ENCODE measurements at places on chromosomes 2 and 18. TPM values are rescaled to one million over a fixed set of nuclear protein-coding genes. Genes with fewer than 3 reads are reported as not detected.

- DNase-seq: no peak
These were observed 857 bp upstream of the CROCC2 start for GRCh38 chr2:240905176-240905781.

- DNase-seq: no peak
These were observed 47.0 kb upstream of the MSH6 start for GRCh38 chr2:47735912-47736311.

DNA sequence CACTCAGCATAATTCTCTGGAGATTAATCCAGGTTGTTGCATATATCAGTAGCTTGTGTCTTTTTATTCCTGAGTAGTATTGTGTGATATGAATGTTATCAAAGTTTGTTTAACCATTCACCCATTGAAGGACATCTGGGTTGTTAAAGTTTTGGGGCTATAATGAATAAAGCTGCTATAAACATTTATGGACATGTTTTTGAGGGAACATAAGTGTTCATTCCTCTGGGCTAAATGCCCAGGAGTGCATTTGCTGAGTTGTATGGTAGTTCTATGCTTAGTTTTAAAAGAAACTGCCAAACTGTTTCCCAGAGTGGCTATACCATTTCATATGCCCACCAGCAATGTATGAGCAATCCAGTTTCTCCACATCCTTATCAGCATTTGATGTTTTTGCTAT, 21.8 kb upstream of the KCNJ13 start:
- no peak for DNase-seq

DNA sequence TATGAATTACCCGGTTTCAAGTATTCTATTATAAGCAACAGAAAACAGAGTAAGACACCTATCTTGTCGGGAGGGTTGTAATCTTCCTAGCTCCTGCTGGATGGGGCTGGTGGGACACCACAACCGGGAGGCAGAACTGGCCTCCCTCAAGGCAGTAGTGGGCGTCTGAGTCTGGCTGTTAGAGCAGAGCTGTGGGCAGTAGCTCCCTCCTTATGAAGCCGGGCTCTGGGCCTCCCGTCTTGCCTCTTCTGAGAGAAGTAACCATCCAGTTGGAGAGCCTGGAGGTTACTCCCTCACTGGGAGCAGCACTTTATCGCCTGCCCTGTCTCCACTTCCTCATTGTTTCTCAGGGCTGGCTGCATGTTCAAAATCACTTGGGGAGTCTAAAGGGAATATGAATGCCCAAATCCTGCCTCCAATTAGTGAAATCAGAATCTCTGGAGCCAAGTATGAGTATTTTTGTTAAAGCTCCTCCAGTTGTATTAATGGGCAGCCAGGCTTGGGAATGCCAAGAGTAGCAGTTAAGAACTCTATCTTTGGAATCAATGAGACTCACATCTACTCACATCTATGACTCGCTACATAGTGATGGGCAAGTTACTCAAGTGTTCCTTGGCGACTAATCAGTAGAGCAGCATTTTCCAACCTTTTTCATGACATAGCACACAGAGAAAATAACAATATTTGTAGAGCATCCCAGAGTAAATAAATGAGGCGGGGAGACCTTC, 27.3 kb upstream of the NRP2 start:
- no peak for DNase-seq

GRCh38 chr2:118580651-118581050, 266.8 kb downstream of the EN1 start:
- DNase-seq: no peak

- no peak for DNase-seq
These were observed 517.0 kb downstream of the PTPRM start for GRCh38 chr18:8084160-8084559.

DNA sequence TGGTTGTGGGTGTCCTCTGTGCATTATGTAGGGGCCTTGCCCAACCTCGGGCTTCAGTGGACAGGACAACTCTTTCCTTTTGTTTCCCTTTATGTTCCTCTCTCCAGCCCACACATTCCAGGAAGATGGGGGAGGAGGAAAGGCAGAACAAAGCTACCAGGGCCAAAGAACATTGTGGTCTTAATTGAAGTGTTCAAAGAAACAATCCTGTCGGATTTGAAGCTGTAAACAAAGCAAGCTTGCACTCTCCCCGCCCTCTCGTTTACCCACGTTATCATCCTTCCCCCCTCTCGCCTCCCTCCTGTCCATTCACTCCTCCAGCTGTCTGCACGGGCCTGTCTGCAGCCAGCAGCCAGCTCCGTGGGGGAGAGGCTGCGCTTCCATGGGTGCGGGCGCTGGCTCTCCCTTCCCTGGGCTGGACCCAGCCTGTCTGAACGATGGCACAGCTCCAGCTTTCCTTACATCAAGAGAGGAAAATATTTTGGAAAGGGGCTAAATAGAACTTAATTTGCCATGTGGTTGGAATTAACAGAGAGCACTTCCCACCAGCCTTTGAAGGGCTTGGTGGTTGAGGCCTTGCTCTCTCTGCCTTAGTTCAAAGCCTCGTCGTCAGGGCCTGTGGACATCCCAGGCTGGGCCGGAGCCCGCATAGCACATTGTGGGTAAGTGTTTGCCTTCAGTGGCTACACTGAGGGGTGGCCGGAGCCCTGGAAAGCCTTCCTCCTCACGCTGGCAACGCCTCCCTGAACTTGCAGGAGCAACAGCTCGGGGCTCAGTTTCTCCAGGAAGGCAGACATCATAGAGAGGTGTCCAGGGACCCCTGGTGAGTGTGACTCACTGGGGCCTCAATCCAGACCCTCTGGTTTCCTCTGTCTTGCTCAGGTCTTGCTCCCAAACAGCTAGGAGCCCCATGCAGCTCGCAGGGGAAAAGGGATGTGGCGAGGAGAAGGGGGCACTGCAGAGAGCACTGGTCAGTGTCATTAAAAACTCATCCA, 60.6 kb upstream of the HS6ST1 start:
- DNase-seq: no peak

DNA sequence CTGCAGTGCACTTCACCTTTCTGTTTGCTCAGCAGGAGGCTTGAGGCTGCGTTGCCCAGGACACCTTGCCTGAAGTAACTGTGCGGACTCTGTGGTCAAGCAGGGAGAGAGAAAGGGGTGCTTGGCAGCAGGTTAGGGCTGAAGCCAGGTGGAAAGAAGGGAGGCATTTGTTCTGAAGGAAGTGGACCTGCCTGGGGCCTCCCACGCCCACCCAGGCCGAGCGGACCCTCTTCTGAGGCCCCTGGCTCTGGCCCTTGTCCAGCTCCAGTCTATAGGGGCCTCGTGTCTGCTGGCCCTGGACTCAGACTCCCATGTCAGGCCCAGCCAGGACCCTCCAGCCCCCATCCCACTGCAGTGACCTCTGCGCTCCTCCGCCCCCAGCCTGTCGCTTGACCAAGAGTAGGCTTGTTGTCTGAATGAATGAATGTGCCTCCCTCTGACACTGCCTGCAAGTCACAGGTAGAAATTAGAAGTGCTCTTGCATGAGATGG, 2.5 kb downstream of the SNED1 start:
- DNase-seq: no peak

DNA sequence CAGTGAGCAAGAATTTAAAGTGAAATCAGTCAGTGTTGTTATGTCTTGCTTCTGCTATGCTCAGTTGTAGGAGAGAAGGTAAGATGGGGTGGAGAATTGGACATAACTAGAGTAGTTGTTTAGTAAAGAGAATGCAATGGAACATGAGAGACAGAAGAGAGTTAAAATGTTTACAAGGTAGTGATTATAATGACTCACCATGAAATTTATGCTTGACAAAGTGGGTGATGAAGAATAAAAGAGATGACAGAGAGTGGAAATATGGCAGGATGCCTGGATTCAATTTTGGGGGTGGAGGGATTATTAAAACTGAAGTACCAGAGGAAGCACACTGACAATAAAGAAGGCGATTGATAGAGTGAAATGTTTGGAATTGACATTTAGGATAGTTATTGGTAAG, 10.6 kb downstream of the SCG2 start:
- DNase-seq: no peak

- no peak for DNase-seq
These were observed 76.3 kb upstream of the DAPL1 start for GRCh38 chr2:158718851-158719250.

The MAPRE3 gene
- total RNA-seq: 3.4 TPM

The KCNK3 gene
- total RNA-seq: not detected

The RFX8 gene
- total RNA-seq: 1.3 TPM

The LHCGR gene
- not detected for total RNA-seq

The STAM2 gene
- 20.9 TPM for total RNA-seq

The IL36A gene
- not detected for total RNA-seq

The ANKRD62 gene
- not detected for total RNA-seq

The TEX44 gene
- total RNA-seq: not detected

The COX7A2L gene
- total RNA-seq: 77.7 TPM

The SCN7A gene
- total RNA-seq: not detected
